DND-41 (cell line): ENCODE measurements at places on chromosomes 5 and 9.

DNA sequence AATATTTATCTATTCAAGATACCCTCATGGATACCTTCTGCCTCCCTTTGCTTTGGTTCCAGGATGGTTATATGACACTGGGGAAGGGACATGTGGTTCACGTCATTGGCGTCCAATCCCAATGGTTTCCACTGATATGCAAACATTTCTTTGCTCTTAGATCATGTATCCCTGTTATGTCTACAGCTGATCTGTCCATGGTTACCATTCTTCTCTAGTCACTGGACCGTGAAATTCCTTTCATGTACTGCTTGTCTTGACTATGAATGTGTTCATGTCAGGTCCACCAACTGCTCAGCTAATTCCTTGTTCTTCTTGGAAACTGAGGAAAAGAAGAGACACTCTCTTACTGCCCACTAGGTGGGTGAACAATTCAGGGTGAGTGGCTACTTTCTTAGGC is 391.1 kb upstream of the ZNF608 start:
- no peak for DNase-seq

GRCh38 chr5:111731638-111732037 is 25.4 kb downstream of the NREP start:
- DNase-seq, result no peak

GRCh38 chr5:95668728-95669127 is 14.1 kb downstream of the SPATA9 start:
- DNase-seq, result no peak

GRCh38 chr5:173399851-173400250 is 71.6 kb upstream of the STC2 start:
- no peak for DNase-seq

GRCh38 chr9:75979362-75979761 is 88.9 kb downstream of the PCSK5 start:
- peak; percentile 26 for DNase-seq

DNA sequence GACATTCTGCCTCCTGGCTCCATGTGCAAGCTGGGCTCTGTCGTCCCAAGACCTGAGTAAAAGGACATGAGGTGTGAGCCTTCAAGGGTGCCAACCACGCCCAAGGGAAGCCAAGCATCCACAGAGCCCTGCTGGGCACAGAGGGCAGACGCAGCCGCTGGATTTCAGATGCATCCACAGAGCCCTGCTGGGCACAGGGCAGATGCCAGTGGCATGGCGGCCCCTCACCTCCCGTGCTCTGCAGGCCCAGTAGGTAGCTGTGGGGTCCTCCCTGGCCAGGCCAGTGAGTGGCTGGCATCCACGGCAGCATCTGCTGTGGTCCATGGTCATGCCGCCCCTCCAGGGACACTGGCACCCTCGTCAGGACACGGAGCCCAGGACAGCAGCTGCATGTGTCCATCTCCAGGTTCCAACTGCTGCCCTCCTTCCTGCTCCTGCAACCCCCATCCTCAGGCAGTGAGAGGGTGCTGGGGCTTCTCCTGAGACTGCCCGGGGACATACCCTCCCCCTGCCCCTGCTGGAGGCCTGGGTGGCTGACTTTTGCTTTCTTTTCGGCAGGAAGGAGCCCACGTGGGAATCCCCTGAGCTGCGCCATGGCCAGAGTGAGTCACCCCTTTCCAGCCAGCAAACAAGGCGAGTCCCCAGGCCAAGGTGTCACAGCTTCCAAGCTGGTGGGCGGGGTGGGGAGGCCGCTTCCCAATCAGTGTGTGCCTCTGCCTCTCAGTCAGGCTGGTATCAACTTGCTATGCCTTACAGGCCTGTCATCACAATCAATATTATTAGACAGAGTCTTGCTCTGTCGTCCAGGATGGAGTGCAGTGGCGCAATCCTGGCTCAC is 4.0 kb upstream of the TRAF2 start:
- peak; percentile 51 for DNase-seq

DNA sequence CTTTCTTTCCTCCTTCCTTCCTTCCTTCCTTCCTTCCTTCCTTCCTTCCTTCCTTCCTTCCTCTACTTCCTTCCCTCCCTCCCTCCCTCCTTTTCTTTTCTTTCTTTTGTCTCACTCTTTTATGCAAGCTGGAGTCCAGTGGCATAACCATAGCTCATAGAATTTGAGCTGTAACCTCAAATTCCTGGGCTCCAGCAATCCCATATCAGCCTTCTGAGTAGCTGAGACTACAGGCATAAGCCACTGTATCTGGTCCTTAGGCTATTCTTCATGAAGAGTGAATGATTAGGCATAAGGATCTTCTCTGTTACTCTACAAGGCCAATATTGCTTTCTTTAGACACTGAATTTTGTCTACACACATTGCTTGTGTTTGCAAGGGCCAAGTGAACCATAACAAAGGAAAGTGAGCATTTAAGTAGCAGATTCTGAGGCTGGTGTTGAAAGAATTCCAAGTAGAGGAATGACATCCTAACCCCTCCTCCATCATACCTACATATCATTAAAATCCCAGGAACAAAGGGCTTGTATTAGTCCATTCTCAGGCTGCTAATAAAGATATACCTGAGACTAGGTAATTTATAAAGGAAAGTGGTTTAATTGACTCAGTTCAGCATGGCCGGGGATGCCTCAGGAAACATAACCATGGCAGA is 293.2 kb downstream of the HCN1 start:
- DNase-seq, result no peak

DNA sequence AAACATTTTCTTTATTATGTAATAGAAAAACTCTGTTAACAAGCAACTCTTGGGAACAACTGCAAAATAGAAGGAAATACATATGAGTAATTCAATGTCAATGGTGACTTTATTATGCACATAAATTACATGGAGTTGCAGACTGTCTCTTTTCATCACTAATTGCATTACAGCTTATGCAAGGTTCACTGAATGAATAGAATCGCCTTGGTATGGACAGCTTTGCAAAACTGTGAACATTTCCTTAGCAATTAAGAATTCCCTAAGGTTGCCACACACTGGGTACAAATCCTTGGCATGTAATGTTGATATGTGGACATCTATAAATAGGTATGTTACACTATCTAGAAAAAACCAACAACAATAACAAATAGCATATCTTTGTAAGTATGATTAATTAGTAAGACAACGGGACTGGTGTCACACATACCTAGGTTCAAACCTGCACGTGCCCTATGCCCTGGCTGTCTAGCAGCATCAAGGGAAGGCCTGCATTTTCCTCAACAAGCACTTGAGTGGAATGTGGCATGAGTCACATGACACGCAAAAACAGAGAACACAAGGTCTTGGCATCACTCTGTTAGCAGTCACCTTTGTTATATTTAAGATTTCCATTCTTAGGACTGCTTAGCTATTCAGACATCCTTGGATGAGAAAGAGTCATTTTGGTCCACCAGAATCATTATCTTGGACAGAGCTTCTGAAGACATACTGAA is 263.9 kb downstream of the CTNND2 start:
- no peak for DNase-seq

GRCh38 chr9:83056174-83056573 is 6.8 kb downstream of the RASEF start:
- DNase-seq, result no peak

- no peak for DNase-seq
These were observed 31.1 kb downstream of the KCNIP1 start for GRCh38 chr5:170534941-170535340.

GRCh38 chr5:167587772-167588437 is 703.5 kb upstream of the WWC1 start:
- DNase-seq, result no peak

GRCh38 chr5:172149073-172149472 is 39.0 kb downstream of the STK10 start:
- no peak for DNase-seq

DNA sequence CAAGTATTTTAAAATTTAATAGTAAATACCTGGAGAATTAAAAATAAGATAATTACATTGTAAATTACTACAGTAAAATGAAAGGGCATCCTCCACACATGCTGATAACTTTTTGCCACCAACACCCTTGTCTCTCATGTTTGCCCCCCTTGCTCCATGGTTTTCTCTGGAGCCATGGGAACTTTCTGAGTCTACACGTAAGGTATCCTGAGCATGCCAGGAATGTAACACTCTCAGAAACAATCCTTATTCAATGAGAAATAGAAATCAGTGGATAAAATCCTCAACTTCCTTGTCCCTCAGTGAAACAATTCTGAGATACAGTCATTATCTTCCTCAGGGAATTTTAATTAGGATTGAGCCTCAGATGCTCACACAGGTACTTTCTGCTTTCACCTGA is 108.9 kb downstream of the IZUMO3 start:
- DNase-seq, result no peak

DNA sequence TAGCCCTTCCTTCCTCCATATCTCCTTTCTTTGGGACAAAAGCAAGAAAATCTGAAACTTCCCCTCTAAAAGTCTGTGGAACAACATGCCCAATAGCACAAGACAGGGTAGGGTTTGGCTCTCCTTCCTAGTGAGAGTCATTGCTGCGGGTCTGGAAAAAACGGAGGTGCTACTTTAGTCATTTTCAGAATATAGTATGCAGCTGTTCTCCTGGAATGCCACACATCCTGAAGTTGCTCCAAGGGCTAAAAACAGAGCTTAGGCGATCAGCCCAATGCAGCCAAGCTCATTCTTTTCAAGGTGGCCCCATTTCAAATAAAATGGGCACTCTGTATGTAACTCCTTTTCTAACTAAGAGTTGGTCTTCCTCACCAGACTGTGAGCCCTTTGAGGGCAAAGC is 39.5 kb upstream of the MYOT start:
- no peak for DNase-seq

GRCh38 chr5:79243224-79243623 is 7.3 kb downstream of the JMY start:
- no peak for DNase-seq

DNA sequence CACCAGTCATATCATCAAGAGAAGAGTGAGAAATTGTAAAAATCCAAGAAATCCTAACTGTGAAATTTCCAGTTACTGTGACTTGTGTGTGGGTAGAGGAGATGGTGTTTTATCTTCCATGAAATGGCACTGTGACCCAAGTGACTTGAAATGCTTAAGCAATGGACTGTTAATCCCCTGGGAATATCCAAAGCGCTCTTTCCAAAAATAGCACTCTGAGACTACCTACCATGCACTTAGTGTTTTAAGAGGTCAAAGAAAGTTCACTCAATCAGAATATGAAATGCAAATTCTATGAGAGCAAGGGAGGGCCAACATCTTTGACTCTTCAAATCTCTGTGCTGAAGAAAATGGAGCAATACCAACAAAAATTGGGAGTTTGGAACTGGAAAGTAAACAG is 244.0 kb downstream of the GABRB2 start:
- no peak for DNase-seq

GRCh38 chr5:4479426-4479825 is 660.7 kb upstream of the ADAMTS16 start:
- no peak for DNase-seq

- no peak for DNase-seq
These were observed 93.7 kb downstream of the SGCD start for GRCh38 chr5:156420665-156421064.

- DNase-seq, result no peak
These were observed 23.6 kb downstream of the CTSL start for GRCh38 chr9:87749335-87750035.

DNA sequence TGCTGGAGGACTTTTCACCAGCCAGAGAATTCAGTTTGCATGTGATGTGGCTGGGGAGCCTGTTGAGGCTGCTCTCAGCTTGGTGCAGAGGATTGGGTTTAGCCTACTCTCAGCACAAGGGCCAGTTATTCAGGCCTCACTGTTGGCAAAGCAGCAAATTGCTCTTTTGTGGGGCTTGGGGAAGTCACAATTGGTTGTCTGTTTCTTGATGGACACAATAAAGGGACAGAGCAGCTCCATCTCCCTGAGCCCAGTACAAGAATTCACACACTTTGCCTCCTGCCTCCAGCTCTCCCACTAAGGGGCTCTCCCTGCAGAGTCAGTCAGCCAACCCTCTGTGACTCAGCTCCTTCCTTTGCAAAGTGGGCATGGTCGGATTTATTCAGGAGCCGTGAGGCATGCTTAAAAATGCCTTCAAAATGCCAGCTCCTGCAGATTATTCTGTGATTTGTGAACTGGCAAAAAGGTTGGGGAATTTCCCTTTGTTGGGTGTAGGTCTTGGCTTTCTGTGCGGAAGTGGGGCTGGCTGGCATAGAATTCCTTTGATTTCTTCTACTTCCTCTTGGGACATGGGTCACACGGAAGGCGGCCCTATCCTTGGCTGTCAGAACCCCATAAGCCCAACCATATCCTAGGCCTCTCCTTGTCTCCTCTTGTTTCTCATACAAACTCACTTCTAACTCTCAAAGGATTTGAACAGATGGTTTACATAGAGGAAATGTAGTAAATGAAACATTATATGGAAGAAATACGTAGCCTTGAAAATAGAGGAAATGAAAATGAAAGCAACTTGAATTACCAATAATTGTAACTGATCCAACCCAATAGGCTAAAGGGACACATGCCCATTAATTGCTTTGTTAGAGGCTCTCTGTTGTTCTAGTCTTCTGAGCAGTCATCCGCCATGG is 118.7 kb upstream of the CD180 start:
- no peak for DNase-seq

- DNase-seq, result peak; percentile 11
These were observed 432.6 kb upstream of the SLC30A5 start for GRCh38 chr5:68661237-68661636.

- no peak for DNase-seq
These were observed 9.4 kb downstream of the CRB2 start for GRCh38 chr9:123365287-123365880.

DNA sequence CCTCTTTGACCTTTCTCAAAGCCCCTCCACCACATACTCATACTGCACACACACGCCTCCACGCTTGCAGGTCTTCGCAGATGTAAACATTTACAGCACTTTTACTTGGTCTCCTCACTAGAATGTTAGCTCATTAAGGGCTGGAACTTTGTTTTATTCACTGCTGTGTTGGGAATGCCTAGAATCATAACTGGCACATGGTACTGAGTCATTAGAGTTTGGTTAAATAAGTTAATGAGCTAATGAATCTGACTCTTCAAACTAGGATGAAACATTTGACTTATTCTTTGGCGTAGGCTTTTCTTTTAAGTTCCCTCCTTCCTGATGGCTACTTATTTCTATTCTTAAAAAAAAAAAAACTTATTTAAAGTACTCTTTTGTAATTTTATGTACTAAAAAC is 28.9 kb downstream of the MAN2A1 start:
- DNase-seq, result no peak

DNA sequence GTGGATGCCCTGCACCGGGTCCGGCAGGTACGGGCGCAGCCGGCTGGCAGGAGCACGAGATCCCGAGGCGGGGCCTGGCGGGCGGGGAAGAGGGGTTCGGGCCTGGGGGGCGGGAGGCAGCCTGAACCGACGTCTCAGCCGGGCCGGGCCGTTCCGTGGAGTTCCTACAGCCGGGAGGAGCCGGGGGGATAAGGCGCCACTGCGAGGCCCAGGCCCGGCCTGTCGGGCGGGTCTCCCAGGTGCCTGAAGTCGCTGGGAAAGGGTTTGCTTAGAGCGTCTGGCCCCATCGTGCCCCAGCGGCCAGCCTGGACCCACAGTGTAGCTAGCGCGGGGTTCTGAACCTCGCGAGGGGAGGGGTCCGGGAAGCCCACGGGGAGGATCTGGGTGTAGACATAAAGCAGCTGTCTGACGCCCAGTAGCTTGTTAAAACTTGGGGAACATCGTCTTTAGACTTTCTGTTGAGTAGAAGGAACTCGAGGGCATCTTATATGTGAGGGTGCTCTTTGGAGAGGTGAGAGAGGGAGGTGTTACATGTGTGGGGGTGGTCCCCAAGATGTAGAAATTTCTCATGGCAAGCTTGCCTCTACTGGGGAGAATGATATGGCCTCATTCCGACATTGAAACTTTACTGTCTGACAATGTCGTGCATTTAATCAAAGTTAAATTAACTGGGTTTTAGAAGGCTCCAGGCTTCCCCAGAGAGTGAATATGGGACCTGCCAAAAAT is 524 bp downstream of the FUBP3 start:
- DNase-seq, result no peak
